ENCODE measurements at places on chromosomes 5 and 9.
A peak's percentile ranks its signal among the peaks of the same experiment; 100 is the strongest.

- no peak overlapping the region for H3K27ac ChIP-seq
- H3K27me3 ChIP-seq: peaks cover 31% of the 10 kb centered on the region
- no peaks in the 10 kb centered on the region for H3K36me3 ChIP-seq
- no peaks in the 10 kb centered on the region for H3K4me1 ChIP-seq
- no peak overlapping the region for H3K4me3 ChIP-seq
- DNase-seq: no peak
Observed at GRCh38 chr9:21744320-21744719, 58.1 kb upstream of the MTAP start.

- H3K27ac ChIP-seq: no peak overlapping the region
- no peak overlapping the region for H3K4me3 ChIP-seq
- H3K4me1 ChIP-seq: no peaks in the 10 kb centered on the region
- no peaks in the 10 kb centered on the region for H3K27me3 ChIP-seq
- DNase-seq: no peak
- no peaks in the 10 kb centered on the region for H3K36me3 ChIP-seq
Observed at GRCh38 chr5:104146652-104147051, 584.1 kb upstream of the NUDT12 start.

GRCh38 chr9:99398241-99398640 lies 176.2 kb downstream of the SEC61B start:
- H3K27ac ChIP-seq: no peak overlapping the region
- no peaks in the 10 kb centered on the region for H3K36me3 ChIP-seq
- H3K27me3 ChIP-seq: no peaks in the 10 kb centered on the region

GRCh38 chr5:160438316-160439204 lies 16.9 kb downstream of the PTTG1 start:
- no peaks in the 10 kb centered on the region for H3K36me3 ChIP-seq
- H3K4me3 ChIP-seq: peak overlapping the region; percentile 8
- no peaks in the 10 kb centered on the region for H3K27me3 ChIP-seq
- no peak overlapping the region for H3K27ac ChIP-seq
- H3K4me1 ChIP-seq: peaks cover 10% of the 10 kb centered on the region

GRCh38 chr5:163385271-163385670 lies 52.1 kb upstream of the CCNG1 start:
- no peak overlapping the region for H3K27ac ChIP-seq
- H3K4me3 ChIP-seq: no peak overlapping the region
- H3K27me3 ChIP-seq: no peaks in the 10 kb centered on the region
- no peaks in the 10 kb centered on the region for H3K36me3 ChIP-seq
- H3K4me1 ChIP-seq: no peaks in the 10 kb centered on the region

DNA sequence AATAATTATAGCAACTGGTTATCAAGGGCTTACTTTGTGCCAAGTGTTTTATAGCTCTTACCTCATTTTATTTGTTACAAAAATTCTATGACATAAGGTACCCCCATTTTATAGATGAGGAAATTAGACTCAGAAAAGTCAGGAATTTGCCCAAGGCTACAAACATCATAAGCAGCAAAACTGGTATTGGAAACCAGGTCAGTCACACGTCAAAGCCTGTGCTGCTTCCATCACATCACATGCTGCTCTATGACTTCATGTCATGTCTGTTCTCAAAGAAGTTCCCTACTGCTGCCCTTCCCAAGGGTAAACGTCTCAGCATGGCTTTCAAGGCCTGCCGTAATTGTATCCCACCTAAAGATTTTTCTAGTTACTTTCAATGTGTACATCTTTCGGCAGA lies 6.9 kb upstream of the KIF2A start:
- H3K36me3 ChIP-seq: no peaks in the 10 kb centered on the region
- H3K4me3 ChIP-seq: no peak overlapping the region
- no peak overlapping the region for H3K27ac ChIP-seq
- peaks cover 4% of the 10 kb centered on the region for H3K27me3 ChIP-seq
- H3K4me1 ChIP-seq: no peaks in the 10 kb centered on the region

DNA sequence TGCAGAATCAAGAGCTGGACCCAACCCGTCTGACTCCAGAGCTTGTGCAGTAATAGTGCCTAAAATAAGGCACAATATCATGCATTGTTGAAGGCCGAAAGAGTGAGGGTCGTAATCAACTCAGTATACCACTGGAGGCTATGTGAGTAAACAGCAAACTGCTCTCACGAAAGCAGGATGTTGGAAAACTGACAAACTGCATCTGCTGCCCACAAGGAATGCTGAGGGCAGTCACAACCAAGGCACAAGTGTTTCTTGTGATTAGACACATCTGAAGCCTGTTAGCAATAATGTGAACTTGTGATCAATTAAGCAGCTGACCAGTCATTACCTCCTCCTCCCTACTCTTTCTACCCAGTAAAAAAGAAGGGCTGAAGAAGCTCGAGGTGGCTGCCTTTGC lies 48.8 kb downstream of the TRPM3 start:
- no peaks in the 10 kb centered on the region for H3K27me3 ChIP-seq
- no peaks in the 10 kb centered on the region for H3K4me1 ChIP-seq

DNA sequence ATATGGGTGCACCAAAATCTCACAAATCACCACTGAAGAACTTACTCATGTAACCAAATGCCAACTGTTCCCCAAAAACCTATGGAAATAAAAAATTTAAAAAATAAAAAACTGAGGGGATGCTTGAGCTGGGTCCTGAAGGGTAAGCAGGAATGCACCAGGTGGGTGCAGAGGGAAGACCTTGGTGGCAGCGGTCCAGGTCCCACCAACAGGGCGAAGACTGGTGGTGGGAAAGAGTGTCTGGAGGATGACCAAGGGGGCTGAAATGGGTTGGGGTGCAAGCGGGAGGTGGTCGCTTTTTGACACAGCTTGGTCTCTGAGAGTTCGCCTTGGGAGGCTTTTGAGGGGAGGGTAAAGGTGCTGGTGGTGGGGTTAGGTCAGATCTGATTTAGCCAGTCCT lies 3.3 kb upstream of the DAB2IP start:
- H3K27ac ChIP-seq: no peak overlapping the region
- DNase-seq: no peak
- H3K27me3 ChIP-seq: no peaks in the 10 kb centered on the region
- no peaks in the 10 kb centered on the region for H3K36me3 ChIP-seq

Data from endothelial cell of umbilical vein (primary cell).